Activated CD4-positive, alpha-beta T cell treated with anti-CD3 and anti-CD28 coated beads, Interleukin-2, Interleukin-4, amounts not matched to agents 100 ng/mL and 50 ng/mL, durations not matched to agents 16 hours and 8 hours (primary cell): ENCODE measurements at places on chromosomes 2 and 18.
A peak's percentile ranks its signal among the peaks of the same experiment; 100 is the strongest.

DNA sequence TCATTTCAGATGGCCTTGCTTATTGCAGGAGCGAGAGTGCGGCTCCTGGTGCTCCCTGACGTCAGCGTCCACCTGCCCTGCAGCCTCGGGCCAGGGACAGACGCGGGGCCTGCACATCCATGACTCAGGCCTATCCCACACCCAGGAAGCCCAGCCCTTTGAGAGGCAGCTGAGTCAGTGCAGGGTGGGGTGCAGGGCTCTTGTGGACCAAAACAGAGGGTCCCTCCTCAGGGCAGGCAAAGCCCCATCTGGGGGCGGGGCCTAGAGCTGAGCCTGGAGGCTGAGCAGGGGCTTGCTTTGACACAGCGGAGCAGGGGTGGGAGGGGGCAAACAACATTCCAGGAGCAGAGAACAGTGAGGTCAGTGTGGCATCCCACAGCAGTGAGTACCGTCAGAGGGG lies 7.7 kb upstream of the ARHGEF4 start:
- DNase-seq: no peak

GRCh38 chr2:32735348-32735747 lies 107.5 kb downstream of the TTC27 start:
- DNase-seq: no peak

DNA sequence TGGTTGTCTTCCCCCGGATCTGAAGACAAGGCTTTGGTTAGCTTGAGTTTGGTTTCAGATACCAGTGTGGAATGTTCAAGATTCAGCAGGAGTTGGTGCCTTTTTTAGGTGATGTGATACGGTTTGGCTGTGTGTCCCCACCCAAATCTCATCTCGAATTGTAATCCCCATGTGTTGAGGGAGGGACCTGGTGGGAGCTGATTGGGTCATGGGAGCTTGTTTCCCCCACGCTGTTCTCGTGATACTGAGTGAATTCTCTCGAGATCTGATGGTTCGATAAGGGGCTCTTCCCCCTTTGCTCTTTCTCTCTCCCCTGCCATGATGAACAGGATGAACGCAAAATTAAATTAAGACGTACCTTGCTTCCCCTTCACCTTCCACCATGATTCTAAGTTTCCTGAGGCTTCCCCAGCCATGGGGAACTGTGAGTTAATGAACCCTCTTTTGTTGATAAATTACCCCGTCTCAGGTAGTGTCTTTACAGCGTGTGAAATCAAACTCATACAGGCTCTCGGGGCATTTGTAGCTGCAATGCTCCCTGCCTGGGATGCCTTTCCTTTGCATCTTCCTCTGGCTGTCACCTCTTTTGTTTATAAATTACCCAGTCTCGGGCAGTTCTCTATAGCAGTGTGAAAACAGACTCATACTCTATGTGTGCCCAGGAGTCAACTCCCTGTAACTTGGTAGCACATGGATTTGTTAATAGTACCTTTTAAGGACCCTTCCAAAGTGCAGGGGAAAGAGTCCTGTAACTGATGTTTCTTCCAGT lies 21.3 kb downstream of the PDCD1 start:
- DNase-seq: no peak

DNA sequence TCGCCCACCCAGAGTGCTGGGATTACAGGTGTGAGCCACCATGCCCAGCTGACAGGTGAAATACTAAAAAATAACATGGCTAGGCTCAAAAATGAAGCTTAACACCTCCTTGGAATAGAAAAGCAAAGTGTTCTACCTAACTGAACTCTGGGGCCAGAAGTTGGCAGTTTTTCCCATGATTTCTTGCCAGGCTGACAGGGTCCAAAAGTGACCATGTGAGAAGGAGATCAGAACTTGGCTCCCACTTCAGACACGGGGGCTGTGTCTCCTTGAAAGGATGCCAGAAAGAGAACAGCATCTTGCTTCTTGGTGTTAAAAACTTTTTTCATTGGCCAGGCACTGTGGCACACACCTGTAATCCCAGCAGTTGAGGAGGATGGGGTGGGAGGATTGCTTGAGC lies 47.0 kb downstream of the BMPR2 start:
- no peak for DNase-seq

DNA sequence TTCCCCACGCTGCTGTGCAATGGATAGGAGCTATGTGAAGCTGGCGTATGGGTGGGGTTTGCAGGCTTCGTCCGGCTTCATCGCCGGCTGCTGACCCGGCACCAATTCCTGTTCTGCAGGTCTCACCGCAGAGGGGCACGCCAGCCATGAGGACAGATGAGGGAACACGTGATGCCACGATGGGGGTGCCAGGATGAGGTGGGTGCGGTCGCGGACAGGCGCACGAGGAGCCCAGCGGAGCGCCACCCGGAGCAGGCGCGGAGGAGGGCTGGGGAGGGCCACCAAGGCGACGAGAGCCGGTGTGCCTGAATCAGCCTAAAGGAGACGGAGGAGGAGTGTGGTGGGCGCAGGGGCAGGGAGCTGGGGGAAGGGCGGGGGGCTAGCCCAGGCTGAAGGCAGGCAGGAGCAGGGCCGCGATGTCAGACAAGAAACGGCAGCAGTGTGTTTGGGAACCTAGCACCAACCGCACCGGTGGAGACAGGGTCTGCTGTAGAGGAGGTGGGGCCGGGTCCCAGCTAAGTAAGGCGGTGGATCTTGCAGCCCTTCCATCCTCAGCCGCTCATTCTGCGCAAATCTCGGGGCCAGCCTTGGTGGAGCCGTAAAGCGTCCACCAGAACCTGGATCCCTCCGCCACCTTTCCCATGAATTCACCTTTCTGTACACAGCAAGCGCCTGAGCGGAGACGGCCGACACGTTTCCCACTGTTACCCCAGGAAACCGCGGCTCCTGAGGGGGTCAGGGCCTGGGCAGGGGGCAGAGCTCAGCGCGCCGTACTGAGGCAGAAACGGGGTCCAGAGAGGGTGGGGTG lies 17.0 kb upstream of the CD8A start:
- DNase-seq: peak; percentile 35

- no peak for DNase-seq
These were observed 6.3 kb downstream of the ADRA2B start for GRCh38 chr2:96109931-96110511.

GRCh38 chr2:15173501-15173900 lies 387.6 kb downstream of the NBAS start:
- peak; percentile 66 for DNase-seq

DNA sequence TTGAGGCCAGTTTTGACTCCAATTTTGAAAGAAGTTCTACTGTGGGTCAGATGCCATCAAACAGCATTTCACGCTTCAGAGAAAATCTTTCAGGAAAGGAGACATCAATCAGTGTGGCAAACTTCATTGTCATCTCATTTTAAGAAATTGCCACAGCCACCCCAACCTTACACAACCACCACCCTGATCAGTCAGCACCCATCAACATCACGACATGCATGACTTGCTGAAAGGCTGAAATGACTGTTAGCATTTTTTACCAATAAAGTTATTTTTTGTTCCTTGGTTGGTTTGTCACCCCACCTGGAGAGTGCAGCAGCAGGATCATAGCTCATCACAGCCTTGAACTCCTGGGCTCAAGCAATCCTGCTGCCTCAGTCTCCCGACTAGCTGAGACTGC lies 10.4 kb downstream of the DNAJC10 start:
- DNase-seq: peak; percentile 19

DNA sequence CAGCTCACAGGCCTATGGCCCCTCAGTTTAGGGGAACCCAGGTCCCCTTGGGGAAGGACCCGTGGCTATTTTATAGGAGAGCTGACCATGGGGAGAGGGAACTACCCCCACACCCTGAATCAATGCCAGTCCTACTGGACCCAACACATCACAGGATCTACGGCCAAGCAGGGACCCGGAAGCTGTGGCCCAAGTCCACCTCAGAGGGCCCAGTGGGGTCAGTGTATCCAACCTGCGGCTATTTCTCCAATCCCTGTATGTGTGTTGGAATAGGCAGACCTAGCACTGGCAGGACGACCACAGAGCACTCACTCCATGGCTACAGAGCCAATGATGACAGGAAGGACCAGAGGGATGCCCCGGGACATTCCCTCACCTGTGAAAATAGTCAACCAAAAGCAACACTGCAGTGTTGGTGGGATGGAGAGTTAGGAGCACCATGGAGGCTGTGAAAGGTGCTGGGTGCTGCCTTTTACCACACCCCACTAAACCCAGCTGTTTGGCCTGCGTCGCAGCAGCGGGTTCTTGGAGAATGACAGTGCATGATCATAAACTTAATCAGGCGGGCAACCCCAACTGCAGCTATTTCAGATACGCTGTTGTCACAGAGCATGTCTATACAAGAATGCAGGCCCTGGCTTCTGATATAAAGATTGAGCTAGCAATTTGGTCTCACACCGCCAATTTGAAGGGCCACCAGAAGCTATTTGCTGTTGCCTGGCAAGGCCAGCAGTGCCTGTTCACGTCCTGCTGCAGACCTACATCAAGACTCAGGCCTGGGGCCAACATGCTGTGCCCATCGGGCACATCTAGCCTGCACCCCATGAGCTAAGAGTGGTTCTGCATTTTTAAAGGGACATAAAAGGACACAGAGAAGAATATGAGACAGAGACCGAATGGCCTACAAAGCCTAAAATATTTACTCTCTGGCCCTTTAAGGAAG lies 110.4 kb downstream of the EIPR1 start:
- no peak for DNase-seq

DNA sequence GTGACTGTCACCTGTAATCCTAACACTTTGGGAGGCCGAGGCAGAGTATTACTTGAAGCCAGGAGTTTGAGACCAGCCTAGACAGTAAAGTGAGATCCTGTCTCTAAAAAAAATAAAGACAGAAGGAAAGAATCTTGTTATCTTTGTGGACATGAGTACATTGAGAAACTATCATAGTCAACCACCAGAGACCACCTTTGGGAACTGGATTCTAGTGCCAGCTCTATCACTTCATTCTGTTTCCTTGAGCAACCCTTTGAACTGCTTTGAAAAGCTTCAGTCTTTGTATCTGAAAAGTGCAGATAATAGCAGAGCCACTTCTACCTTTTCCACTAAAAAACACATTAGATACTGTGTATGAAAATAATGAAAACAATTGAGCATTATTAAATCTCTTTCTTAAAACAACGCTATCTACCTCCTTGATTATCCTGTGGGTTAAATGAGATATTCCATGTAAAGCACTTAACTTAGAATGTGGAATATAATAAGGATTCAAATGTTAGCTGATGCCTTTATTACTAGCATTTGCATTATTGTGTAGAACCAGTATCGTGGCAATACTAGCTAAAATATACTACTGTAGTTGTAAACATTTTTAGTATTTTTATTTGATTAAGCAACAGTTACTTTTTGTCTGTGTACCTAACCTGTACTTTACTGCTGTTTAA lies 8.8 kb downstream of the GORASP2 start:
- no peak for DNase-seq

DNA sequence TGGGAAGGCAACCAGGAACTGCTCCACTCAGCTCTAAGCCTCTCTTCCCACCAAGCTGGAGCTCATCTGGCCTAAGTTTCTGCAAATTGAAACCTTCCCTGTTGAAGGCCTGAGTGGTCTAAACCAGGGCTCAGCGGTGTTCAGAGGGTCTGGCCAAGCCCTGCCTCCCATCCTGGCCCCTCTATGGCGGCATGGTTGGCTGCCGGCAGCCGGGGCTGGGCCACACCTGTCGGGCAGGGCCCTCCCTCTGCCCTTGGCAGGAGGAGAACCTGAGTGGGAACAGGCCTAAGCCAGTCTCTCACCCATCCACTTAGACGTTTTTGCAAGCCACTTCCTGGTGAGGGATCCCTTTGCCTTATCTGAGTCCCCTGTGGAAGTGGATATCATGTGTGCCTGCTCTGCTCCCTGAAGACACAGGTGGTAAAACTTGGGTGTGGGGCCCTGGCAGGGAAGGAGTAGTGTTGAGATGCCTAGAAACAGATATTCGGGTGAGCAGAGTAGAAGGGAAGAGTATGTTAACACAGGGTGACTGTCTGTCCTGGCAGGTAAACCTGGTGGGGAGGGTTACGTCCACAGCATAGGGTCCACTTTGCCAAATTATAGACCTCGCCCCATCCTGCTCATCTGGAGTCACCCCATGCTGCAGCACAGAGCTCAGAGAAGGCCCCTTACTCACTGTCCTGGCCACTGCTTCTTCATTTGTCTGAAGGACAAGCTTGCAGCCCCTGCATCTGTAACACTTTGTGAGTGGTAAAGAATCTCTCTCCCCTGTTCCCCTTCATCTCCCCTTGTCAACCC lies 63.0 kb upstream of the SIX2 start:
- no peak for DNase-seq

DNA sequence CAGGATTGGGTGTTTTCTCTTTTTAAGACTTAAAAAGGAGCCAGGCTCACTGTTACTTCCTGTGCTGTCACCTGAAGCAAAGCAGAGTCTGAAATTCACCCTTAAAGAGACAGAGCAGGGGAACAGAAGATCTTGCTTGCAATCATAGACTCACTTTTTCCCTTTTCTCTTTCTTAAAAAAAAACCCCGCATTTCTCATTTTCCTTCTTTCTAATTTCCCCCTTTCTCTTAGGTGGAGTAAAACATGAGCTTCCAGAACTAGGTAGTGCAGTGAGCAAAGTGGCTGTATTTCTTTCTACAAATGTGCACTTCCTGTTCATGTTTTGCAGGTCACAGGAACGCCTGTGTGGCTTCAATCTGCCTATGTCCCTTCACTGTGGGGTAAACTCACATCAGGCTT lies 381.2 kb downstream of the LPIN1 start:
- DNase-seq: no peak

DNA sequence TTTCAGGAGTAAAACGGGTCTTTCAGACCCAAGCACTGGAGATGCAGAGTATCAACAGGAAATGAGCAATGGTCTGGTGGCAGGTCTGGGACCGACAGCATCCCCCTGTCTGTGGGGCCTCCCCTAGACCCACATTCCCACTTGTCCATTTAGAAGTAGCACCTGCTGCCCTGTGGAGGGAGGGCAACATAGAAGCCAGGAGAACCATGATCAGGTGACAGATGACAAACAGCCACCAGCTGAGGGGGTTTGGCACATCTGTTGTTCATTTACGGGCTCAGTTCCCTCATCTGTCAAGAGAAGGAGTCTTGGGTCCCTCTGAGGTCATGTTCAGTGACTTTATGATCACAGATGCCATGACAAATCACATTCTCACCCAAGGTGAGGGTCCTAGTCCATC lies 77.9 kb upstream of the SLC66A3 start:
- DNase-seq: no peak

DNA sequence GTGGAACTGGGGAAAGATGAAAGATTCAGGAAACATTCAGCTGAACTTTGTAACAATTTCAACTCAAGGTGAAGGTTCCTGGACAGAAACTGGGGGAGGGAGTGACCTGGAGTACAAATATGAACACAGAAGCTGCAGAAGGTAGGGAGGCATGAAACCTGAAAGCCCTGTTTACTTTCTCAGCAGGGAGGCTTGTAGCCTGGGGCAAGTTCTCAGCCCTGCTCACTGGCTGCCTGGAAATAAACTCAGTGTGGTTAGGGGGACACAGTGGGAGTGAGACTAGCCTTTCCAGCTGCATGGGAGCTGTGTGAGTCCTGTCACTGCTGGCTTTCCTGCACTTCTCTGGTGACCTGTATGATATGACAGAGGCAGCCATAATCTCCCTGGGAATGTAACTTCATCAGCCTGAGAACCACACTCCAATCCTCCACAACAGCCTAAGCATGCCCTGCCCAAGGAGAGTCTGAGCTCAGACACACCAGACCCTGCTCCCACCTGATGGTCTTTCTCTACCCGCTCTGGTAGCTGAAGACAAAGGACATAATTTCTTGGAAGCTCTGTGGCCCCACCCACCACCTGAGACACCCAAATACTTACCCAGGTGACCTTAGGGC lies 77.0 kb downstream of the ZSWIM2 start:
- no peak for DNase-seq

GRCh38 chr18:28584731-28585130 lies 407.8 kb upstream of the CDH2 start:
- DNase-seq: no peak

GRCh38 chr2:55418072-55418471 lies 1.6 kb downstream of the CCDC88A start:
- no peak for DNase-seq

- no peak for DNase-seq
These were observed 84.8 kb upstream of the DNAJC10 start for GRCh38 chr2:182631299-182631698.
